Spleen (tissue), 13 donors: ENCODE measurements at places on chromosomes 4 and X. TPM values are rescaled to one million over a fixed set of nuclear protein-coding genes. Genes with fewer than 3 reads are reported as not detected.
A peak's percentile ranks its signal among the peaks of the same experiment; 100 is the strongest.

GRCh38 chr4:2256781-2257191 is 5.1 kb downstream of the MXD4 start:
- peak; percentile 88 for DNase-seq
- peak overlapping the region; percentile 23 for H3K4me3 ChIP-seq
- peaks cover 20% of the 10 kb centered on the region for H3K36me3 ChIP-seq
- H3K27ac ChIP-seq: peak overlapping the region; percentile 75
- H3K27me3 ChIP-seq: no peaks in the 10 kb centered on the region

GRCh38 chr4:41280010-41280409 is 23.3 kb downstream of the UCHL1 start:
- no peaks in the 10 kb centered on the region for H3K4me1 ChIP-seq
- H3K27me3 ChIP-seq: no peaks in the 10 kb centered on the region
- DNase-seq: no peak
- no peaks in the 10 kb centered on the region for H3K36me3 ChIP-seq
- no peak overlapping the region for H3K4me3 ChIP-seq

AFP gene
- not detected for total RNA-seq

SMARCA1 gene
- total RNA-seq: 17.1 TPM

CT55 gene
- total RNA-seq: not detected

- H3K27ac ChIP-seq: no peak within 1 kb of the TSS
- no peak within 1 kb of the TSS for H3K4me3 ChIP-seq
- no peak for DNase-seq
- no peaks in the 10 kb centered on the region for H3K27me3 ChIP-seq
- no peaks in the 10 kb centered on the region for H3K36me3 ChIP-seq
Observed at GRCh38 chrX:119895843-119896326, at the start of gene AKAP14. AKAP14 (plus strand) TSS chrX:119895893; CDS start chrX:119903224, 7,331 bp downstream.

GRCh38 chr4:48047896-48048295 is 31.3 kb downstream of the NIPAL1 start:
- H3K4me1 ChIP-seq: peaks cover 21% of the 10 kb centered on the region
- no peak overlapping the region for H3K27ac ChIP-seq
- no peak overlapping the region for H3K4me3 ChIP-seq
- no peaks in the 10 kb centered on the region for H3K27me3 ChIP-seq

CXCL10 gene
- 21.7 TPM for total RNA-seq

GRCh38 chr4:111849746-111850284 is 295.4 kb upstream of the FAM241A start:
- H3K27me3 ChIP-seq: no peaks in the 10 kb centered on the region
- no peak for DNase-seq
- H3K36me3 ChIP-seq: no peaks in the 10 kb centered on the region

FAAH2 gene
- 3.6 TPM for total RNA-seq

DNA sequence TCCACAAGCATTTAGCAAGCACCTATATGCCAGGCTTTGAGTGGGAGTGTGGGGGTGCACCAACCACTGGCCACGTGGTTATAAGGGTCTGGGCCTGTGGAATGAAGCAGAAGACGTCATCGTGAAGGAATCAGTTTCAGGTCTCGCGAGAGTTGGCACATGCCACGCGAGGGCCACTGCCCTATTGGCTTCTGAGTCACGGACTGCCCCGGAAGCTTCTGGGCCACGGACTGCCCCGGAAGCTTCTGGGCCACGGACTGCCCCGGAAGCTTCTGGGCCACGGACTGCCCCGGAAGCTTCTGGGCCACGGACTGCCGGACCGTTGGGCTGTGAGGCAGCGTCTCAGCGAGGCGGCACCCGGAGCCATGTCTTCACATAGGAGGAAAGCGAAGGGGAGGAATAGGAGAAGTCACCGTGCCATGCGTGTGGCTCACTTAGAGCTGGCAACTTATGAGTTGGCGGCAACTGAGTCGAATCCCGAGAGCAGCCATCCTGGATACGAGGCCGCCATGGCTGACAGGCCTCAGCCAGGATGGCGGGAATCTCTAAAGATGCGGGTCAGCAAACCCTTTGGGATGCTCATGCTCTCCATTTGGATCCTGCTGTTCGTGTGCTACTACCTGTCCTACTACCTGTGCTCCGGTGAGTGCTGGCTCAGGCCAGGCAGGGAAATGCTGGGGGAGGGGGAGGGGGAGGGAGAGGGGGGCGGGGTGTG is at the start of gene FMR1NB:
FMR1NB (plus strand) TSS at position 300 of the 715 bp plus-strand sequence; CDS start at position 366, 66 bp downstream.
- no peak within 1 kb of the TSS for H3K27ac ChIP-seq
- no peaks in the 10 kb centered on the region for H3K27me3 ChIP-seq
- no peaks in the 10 kb centered on the region for H3K36me3 ChIP-seq
- no peak for DNase-seq
- no peak within 1 kb of the TSS for H3K4me3 ChIP-seq
- H3K4me1 ChIP-seq: no peaks in the 10 kb centered on the region

DNA sequence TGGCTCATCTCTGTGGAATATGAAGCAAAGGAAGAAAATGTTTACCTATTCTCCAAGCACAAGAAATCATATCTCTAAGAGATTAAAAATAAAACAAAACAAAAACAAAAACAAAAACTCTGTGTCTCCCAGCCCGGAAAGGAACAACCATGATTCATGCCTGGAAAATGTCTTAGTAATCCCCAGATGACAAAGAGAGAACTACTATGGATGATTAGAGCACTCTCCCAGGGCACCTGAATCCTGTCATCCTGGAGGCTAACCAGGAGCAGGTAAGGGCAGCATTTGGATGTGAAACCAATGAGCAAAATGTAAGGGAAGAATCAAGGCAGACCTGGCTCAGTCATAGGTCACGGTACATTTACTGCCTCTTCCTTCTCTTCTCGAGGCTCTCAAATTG is 1.7 kb upstream of the AKAP4 start:
- no peaks in the 10 kb centered on the region for H3K27me3 ChIP-seq

LIN54 gene
- 13.2 TPM for total RNA-seq

TRIM61 gene
- total RNA-seq: not detected

- no peaks in the 10 kb centered on the region for H3K27me3 ChIP-seq
- no peak overlapping the region for H3K4me3 ChIP-seq
- H3K4me1 ChIP-seq: no peaks in the 10 kb centered on the region
Observed at GRCh38 chr4:37641886-37642849, 44.0 kb downstream of the RELL1 start.

- no peaks in the 10 kb centered on the region for H3K36me3 ChIP-seq
- no peaks in the 10 kb centered on the region for H3K27me3 ChIP-seq
Observed at GRCh38 chr4:119746951-119747350, 118.3 kb upstream of the PDE5A start.

FAM114A1 gene
- 22.6 TPM for total RNA-seq

- peak; percentile 91 for DNase-seq
- H3K4me1 ChIP-seq: no peaks in the 10 kb centered on the region
- H3K27ac ChIP-seq: no peak overlapping the region
- peak overlapping the region; percentile 31 for H3K4me3 ChIP-seq
- no peaks in the 10 kb centered on the region for H3K36me3 ChIP-seq
- H3K27me3 ChIP-seq: peaks cover 92% of the 10 kb centered on the region
Observed at GRCh38 chr4:3484057-3484973, 21.2 kb downstream of the DOK7 start.

- H3K4me3 ChIP-seq: no peak overlapping the region
- H3K27me3 ChIP-seq: no peaks in the 10 kb centered on the region
- no peak for DNase-seq
Observed at GRCh38 chr4:106186201-106186600, 129.8 kb downstream of the TBCK start.

DNA sequence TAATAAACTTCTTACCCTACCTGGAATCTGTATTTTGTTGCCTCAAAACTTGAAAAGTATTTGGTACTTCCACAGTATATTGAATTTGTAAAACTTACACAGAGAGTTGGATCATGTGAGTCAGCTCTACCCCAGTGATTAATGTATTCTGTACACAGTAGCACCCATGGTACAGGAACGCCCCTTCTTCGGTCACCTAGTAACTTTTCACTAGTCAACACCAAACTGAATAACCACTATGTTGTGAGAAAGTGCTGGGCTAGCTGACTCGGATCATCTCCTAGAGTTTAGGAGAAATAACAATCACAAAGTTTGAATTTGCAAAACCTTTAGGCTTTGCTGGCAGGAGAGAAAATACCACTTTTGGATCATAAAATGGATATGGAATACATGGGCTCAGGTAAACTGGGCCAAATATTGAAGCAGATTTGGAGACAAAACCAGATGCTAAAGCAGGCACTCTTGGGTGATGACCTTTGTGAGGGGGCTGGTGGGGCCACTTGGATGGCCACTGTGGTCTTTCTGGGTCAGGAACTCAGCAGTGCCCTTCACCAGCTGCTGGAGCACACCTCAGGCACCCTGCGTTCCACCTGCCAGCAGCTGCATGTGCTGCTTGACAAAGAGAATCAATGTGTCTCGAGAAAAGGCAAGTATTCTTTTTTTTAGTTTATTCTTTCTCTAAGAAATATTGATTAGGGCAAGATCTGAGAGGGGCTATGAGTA is at the start of gene DTHD1:
DTHD1 (plus strand) TSS at position 233 of the 723 bp plus-strand sequence; CDS start at position 376, 143 bp downstream.
- no peaks in the 10 kb centered on the region for H3K4me1 ChIP-seq
- no peaks in the 10 kb centered on the region for H3K27me3 ChIP-seq
- DNase-seq: no peak
- H3K4me3 ChIP-seq: no peak within 1 kb of the TSS

KLB gene
- total RNA-seq: not detected

GRCh38 chr4:47913861-47914219 is 543 bp downstream of the NFXL1 start:
- peak overlapping the region; percentile 83 for H3K27ac ChIP-seq

MSANTD1 gene
- 2.1 TPM for total RNA-seq

WDR17 gene
- total RNA-seq: 1.4 TPM

GRCh38 chr4:76799140-76799539 is 98.8 kb downstream of the SOWAHB start:
- peaks cover 10% of the 10 kb centered on the region for H3K27me3 ChIP-seq
- H3K4me1 ChIP-seq: no peaks in the 10 kb centered on the region
- no peak for DNase-seq
- H3K36me3 ChIP-seq: no peaks in the 10 kb centered on the region
- no peak overlapping the region for H3K4me3 ChIP-seq

ADGRG4 gene
- total RNA-seq: 0.09 TPM

DNA sequence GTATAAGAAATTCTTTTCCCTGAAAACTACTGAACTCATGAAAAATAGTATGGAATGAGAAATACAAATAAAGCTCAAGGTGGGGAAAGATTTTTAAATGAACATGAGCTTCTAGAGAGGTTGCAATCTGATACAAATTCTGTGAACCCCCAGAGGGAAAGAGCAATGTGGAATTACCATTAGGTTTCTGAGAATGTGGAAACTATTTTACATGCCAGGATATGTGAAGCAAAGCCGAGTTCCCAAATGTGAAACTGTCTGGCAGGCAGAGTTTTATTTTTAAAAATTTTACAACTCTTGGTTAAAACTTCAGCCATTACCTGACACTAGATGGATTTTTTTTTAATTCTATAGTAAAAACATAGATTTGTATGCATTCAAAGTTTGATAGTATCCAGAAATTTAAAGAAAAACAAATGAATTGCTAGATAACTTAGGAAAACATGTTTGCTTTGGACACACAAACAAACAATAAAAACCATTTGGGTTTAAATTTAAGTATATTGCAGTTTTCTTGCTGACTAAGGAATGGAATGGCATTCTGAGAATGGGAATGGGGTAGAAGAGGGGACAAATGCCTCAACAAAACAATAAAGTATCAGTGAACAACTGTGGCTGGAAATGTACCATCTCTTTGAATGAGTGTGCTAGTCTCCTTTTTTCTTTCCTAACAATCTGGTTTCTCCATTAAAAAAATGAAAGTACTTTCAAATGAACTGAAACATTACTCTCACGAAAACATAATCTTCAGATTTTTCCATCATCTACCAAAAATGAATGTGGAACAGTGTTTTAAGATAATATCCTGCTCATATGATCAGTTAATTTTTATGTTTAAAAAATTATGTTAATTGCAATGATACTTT is 99.6 kb downstream of the PCDH18 start:
- H3K27me3 ChIP-seq: no peaks in the 10 kb centered on the region
- DNase-seq: no peak
- no peak overlapping the region for H3K27ac ChIP-seq
- no peaks in the 10 kb centered on the region for H3K4me1 ChIP-seq

DNA sequence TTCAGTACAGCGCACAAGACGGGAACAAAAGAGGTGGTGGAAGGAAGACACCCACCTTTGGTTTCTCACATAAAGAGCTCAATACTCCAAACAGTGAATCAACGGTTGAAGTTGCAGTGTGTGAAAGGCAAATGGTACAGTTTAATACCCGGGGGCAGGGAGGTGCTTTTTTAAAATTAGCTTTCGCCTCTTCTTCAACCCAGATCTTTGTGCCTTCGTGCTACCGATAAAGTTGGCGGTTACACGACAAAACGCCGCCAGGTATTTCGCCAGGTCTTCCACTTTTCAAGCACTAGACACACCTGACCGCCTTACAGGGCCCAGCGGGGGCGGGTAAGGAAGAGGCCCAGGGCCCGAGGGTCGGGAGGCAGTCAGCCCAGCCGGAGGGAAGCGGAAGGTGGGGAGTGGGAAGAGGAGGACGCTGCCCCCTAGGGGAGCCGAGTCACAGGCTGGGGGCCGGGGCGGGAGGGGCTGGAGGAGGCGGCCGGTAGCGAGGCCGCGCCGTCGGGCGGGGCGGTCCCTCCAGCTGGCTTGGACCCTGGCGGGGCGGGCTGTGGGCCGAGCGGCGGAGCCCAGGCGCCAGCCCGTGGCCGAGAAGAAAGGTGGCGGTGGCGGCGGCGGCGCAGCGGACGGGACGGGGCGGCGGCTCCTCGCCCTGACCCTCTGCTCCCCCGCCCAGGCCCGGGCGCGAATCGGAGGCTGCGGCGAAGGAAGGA is 16.0 kb downstream of the UTP3 start:
- no peaks in the 10 kb centered on the region for H3K27me3 ChIP-seq
- H3K36me3 ChIP-seq: no peaks in the 10 kb centered on the region
- H3K27ac ChIP-seq: peak overlapping the region; percentile 96
- peak overlapping the region; percentile 74 for H3K4me3 ChIP-seq

DNA sequence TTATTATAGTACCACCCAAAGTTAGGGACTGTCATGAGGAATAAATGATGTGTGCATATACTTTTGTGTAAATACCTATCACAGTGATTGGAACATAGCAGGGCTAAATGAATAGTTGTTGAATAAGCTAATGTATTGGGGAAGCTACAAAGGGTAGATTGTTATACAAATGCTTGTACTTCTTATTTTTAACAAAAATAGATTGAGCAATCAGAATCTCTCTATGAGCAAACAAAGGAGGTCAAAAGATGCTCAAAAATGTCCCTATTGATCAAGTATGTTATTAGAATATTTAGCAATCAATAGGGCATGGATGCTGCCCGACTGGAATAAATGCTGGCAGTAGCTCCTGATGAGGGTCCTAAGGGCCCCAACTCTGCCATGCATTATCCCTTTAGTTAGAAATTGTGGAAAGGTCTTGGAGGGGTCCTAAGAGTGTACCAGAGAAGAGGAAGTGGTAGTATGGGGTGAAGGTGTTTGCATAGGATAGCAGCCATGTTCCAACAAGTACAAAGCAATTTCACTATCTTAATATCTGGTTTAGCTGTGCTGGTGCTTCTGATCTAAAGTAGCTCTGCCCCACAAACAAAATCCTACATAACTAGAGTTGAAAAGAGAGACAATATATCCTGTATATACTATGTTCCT is 33.1 kb upstream of the TAPT1 start:
- no peak overlapping the region for H3K27ac ChIP-seq
- H3K36me3 ChIP-seq: peaks cover 19% of the 10 kb centered on the region
- DNase-seq: no peak
- no peak overlapping the region for H3K4me3 ChIP-seq
- H3K4me1 ChIP-seq: no peaks in the 10 kb centered on the region
- no peaks in the 10 kb centered on the region for H3K27me3 ChIP-seq

GRCh38 chr4:26022346-26023202 is 108.6 kb downstream of the SMIM20 start:
- no peak overlapping the region for H3K27ac ChIP-seq
- no peak overlapping the region for H3K4me3 ChIP-seq
- no peak for DNase-seq
- H3K36me3 ChIP-seq: no peaks in the 10 kb centered on the region

GRCh38 chr4:18847249-18847890 is 825.8 kb upstream of the LCORL start:
- H3K4me1 ChIP-seq: no peaks in the 10 kb centered on the region
- no peak for DNase-seq
- no peaks in the 10 kb centered on the region for H3K36me3 ChIP-seq
- no peak overlapping the region for H3K27ac ChIP-seq
